ENCODE measurements at places on chromosomes 2 and 18. TPM values are rescaled to one million over a fixed set of nuclear protein-coding genes. Genes with fewer than 3 reads are reported as not detected.

DNA sequence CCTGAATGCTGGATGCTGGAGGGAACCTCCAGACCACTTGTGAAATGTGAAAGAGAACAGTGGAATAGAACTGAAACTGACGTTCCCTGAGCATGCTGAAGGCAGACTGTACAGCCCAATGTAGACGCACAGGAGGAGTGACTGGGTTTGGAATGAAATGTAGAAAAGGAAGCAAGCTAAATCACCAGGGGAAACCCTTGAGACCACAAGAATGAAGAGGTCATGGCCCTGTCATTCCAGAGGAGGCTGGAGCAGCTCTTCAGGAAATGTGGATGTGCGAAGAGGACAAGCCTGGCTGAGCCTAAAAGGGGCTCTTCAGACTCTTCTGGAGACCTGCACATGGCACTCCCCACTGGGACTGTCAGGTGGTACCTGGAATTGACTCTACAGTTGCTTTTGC, 118.5 kb upstream of the ALPP start:
- DNase-seq, result no peak

DNA sequence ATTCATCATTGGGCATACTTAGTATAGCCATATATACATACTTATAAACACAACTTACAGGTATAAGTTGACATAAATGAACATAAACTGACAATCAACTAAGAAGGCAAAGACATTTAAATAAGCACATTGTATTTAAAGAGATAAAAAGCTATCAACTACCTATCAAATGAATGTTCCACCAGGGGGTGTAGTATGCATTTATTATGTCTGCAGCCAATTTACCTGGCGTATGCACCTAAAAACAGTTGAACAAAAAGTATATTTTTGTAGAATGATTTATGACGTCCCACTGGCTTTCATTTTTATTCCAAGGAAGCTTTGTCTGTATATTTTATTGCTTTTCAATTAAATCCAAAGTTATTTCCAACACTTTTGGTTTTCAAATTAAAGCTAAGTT, 323.5 kb downstream of the AFF3 start:
- no peak for DNase-seq

DNA sequence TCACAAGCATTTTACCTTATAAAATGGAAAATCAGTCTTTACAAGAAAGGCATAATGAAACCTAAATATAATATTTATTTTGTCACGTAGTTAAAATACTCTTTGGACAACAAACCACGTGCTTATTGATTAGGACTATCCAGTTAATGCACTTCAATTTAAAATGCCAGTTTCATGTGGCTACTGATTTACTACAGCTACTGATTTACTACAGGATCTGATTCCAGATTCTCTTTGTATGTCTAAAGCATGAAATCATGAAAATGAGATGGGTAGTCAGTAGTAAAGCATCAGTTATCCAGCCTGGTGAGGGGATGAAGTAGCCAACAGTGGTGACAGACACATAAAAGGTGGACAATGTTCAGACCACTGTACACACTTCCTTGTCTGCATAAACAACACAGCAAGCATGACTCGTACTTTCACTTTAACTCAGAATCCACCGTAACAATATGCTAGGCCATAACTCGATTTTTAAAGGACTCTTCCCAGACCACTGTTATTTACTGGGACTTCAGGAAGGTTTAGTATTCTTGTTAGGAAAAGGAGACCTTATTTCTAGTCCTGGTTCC, 24.9 kb downstream of the ACAA2 start:
- DNase-seq, result no peak

DNA sequence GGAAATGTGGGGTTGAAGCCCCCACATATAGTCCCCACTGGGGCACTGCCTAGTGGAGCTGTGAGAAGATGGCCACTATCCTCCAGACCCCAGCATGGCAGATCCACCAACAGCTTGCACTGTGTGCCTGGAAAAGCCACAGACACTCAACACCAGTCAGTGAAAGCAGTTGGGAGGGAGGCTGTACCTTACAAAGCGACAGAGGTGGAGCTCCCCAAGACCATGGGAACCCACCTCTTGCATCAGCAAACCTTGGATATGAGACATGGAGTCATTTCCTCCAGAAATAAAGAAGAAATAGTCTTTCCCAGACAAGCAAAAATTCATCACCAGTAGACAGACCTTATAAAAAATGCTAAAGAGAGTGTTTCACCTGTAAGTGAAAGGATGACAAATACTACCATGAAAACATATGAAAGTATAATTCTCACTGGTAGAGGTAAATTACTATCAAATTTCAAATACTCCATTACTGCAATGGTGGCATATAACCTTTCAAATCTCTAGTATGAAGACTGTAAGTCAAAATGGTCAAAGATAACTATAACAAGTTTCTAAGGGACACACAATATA, 152.6 kb upstream of the EPHA4 start:
- no peak for DNase-seq

DNA sequence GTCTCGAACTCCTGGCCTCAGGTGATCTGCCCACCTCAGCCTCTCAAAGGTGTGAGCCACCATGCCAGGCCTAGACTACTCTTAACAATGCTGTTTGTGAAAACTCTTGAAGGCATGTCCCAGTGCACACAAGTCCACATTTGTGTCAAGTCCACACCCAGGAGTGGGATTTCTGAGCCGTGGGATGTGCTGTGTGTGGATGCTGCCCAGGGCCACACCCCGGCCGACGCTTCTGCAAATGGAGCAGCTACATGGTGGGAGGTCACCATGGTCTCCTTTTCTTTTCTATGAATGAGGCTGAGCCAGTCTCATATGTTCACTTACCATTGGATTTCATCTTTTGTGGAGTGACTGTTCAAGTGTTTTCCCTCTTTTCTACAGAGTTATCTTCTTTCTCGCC, 15.8 kb downstream of the SNED1 start:
- DNase-seq, result peak; percentile 1

- DNase-seq, result no peak
These were observed 611.6 kb upstream of the VRK2 start for GRCh38 chr2:57434972-57435371.

DNA sequence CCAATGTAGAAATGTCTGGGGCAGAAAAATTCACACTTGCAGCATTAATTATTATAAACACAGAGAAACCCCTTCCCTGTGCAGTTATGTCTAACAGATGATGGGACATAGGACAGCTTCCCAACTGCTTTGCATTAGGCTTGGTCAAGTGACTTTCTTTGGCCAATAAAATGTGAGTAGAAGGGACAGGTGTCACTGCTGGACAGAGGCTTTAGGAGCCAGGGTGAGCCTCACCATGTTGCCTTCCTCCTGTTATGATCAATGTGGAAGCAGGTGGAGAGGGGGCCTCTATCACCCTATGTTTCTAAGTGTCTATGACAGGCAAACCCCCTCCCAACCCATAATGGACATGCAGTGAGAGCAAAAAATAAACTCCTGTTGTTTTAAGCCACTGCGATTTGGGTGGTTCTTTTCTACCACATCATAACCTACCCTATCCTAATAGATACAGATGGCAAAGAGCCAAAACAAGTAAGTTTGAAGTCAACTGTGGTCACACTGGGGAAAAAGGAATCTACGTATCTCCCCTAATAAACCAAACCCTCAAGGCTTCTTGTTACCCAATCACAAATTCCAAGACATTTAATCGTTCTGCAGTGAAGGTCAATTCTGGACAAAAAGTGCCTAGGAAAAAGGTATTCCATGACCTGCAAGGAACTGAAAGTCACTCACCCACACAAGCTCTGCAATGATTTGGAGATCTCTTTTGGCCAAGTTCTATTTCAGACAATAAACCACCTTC, 28.6 kb upstream of the POU3F3 start:
- no peak for DNase-seq

DNA sequence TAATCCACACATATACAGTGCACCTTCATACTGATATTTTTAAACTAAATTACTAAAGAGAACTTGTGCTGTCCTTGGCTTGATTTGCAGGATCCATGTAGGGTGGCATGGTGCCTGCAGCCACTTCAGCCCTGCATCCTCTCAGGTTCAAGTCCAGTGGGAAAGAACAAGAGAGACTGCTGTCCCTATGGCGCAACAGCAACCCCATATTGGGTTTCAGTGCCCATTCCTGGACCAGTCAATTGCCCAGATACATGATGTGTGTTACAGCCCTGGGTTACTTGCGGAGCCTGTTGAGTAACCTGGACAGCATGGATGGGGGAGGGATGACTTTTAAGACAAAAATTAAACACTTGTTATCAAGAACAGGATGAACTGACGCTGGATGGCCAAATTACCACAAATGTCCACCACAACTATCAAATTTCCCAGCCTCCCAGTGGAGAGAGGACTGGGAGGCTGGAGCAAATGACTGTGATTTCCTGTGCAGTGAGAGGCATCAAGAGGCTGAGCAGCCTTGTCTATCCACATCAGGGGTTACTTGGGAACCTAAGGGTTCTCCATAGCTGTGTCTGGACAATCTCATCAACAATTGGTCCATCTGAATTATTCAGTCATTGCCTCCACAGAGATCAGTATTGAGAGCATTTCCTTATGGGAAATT, 162.0 kb downstream of the CAPN13 start:
- DNase-seq, result no peak

DNA sequence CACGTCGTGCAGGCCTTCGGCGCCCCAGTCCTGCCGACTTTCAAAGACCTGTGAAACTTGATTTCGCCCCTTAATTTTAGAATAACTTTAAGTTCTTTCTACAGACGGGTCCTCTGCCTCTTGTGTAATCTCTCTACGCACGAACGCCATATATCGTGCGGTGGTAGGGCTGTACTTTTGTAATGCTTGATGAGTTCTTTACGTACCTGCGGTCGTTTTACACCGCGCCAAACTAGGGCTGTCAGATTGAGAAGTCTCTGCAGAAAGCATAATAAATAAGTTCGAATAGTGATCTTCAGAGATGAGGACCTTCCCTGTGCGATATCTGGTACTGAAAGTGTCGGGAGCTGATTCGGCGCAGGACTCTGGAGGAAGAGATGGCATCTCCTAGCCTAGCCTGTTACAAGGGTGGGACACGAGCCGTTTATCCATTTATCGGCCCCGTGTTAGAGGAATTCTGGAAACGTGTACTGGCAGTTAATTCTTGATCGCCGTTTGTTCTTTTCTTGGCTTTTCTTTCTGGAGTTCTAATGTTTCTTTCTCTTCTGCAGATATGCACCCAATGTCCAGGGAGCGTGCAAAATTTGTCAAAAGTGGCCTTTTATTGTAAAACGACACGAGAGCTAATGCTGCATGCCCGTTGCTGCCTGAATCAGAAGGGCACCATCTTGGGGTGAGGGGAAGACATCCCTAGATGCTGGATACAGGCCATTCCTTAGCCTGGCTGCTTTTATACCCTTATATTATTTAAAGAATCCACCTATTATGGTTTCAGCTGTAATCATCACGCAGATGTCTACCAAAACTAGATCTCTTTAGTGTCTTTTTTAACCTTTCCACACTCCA, 781 bp upstream of the SLC5A6 start:
- no peak for DNase-seq

GRCh38 chr2:37895140-37895539, 29.9 kb upstream of the RMDN2 start:
- no peak for DNase-seq

- DNase-seq, result no peak
These were observed 1047.2 kb upstream of the PIK3C3 start for GRCh38 chr18:40907842-40908241.

DNA sequence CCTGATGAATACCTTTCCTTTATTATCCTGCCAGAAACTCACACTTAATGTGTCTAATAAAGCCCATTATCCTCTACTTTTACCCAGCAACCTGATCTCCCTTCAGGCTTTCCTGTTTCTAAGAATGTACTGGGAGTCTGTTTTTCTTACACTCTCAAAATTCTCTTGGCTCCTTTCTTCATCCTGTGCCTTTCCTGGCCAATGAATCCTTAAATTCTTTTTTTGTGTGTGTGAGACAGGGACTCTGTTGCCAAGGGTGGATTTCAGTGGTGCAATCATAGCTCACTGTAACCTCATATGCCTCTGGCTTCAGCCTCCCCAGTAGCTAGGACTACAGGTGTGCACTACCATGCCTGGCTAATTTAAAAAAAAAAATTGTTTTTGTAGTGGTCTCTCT, 72.7 kb downstream of the MAP2 start:
- no peak for DNase-seq

DNA sequence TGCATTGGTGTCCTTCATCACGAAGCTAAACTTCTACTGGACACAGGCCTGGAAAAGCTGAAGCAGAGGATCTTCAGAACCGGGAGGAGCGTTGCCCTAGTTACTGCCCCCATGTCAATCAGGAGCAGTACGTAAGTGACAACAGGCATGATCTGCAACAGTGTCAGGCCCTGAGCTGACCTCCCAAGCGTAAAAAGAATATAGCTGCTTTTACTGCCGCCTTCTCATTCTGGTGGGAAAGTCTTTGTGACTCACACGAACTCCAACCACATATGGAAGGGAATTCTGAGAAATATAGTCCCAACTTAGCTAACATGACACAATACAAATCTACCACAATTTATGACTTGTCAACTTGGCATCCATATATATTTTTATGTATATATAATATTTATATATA, 1007.7 kb upstream of the CDH2 start:
- DNase-seq, result no peak

The RASGRP3 gene
- 22.1 TPM for total RNA-seq

DNA sequence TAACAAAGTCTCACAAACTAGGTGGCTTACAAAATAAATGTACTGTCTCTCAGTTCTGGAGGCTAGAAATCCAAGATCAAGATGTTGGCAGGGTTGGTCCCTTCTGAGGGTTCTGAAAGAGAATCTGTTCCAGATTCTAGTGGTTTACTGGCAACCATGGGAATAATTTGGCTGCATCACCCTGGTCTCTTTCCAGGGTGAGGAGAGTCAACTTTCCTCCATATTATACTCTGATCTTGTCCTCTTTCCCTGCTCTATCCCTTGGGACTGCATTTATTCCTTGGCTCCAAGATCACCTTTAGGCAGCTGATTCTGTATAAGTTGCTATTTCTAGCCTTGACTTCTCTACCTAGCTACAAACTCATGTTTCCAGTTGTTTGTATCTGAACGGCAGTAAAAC, 35.2 kb downstream of the SLC40A1 start:
- DNase-seq, result no peak

GRCh38 chr2:16382451-16382850, 283.2 kb downstream of the CYRIA start:
- DNase-seq, result no peak

The ZNF892 gene
- total RNA-seq, result 3.6 TPM

The ECEL1 gene
- total RNA-seq, result not detected

DNA sequence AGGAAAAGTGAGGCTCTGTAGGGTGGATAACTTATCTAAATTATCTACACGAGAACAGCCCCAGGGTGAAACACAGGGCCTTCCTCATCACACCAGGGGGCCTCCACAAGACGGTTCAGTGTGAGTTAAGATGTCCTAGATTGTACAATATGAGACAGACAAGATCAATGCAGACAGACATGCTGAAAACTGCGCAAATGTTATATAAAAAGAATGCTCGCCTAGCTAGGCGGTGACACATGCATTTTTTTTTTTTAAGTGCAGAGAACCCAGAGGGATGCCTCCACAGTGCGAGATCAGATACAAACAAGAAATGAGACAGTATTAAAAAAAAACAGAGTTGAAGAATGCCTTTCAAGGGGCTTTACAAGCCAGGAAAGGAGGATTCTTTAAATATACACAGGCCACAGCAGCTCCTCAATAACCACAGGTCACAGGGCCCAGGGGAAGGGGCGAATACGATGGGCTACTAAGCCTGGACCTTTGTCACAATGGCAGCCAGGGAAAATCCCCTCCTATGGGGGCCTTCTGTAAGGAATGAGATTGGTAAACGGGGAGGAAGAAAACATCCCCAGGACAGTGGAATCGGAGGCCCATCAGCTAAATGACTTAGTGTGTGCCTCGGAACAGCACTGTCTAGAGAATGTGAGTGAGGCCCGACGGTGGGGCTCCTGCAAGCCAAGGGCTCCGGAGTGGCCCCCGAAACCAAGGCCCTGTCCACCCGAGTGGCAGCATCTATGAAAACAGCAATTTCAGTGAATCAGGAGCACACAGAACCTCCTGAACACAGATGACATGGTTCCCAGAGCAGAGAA, 48.9 kb downstream of the ADCY3 start:
- no peak for DNase-seq

Measured in body of pancreas (tissue), 4 donors.